Effector CD8-positive, alpha-beta T cell (primary cell): ENCODE measurements at places on chromosomes 7 and 10.

GRCh38 chr7:113805976-113806375, 112.8 kb downstream of the PPP1R3A start:
- no peak for DNase-seq

DNA sequence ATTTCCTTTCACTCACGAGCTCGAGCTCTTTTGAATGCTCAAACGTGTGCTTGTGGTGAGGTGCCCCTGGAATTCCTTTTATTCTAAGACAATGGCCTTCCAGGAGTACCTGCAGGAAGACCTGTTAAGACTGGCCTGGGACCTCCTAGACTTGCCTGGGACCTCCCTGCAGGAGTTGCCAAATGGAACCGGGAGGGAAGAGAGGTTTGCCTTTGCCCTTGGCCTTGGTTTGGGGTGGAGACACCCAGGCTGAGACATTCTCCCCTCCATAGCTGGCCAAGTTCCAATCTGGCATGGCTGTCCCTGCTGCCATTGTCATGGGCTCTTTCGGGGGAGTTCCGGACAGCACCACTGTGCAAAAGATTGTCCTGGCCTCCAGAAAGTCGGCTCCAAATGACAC, 39.7 kb downstream of the DNAJB12 start:
- DNase-seq = no peak

DNA sequence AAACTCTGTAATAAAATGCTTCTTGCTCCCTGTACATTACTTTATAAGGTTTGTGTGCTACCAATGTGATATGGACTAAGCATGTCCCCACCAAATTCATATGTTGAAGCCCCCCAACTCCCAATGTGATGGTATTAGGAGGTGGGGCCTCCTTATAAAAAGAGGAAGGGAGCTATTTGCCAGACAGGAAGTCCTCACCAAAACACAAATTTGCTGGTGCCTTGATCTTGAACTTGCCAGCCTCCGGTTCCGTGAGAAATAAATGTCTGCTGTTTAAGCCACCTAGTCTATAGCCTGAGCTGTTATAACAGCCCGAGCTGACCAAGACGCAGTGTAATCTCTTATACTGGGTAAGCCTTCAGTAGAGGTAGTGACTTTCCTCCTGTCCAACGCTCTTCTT, 114.5 kb downstream of the INHBA start:
- no peak for DNase-seq

DNA sequence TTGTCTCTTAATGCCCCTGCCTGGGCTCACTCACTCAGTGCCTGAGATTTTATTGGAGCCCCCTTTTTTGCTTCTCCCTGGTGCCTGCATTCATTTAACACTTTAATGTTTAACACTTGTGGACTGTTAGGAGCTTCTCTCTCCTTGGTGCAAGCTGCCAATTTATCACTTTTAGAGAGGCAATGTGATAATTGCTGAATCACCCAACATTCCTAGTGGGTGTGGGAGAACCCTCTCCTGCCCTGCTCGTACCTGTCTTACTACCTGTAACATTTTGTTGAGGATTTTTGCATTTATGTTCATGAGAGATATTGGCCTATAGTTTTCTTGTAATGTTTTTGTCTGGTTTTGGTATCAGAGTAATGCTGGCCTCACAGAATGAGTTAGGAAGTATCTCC, 13.2 kb downstream of the STAM start:
- DNase-seq = no peak

- DNase-seq = no peak
Measured at GRCh38 chr10:130986846-130987245, 324.7 kb downstream of the TCERG1L start.

DNA sequence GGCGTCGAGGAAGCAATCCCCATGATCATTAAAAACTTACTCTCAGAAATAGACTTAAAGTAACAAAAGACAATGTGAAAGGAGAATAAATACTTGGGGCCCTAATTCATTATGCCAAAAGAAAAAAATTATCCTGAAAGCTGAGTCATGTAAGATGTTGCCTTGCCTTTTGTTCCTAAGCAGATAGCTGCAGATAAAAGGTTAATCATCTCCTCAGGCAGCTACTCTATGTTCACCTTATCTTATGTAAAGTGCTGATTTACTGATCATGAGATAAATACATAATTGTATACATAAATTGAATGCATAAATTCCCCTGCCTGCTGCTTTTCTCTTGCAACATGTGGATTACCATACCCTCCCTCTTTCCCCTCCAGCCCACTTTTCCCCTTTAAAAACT, 28.1 kb upstream of the CREB3L2 start:
- DNase-seq = no peak

- no peak for DNase-seq
Measured at GRCh38 chr7:65931685-65932084, 50.3 kb downstream of the GUSB start.

GRCh38 chr10:27474741-27475140, 29.4 kb upstream of the RAB18 start:
- no peak for DNase-seq

- DNase-seq = no peak
Measured at GRCh38 chr10:122310311-122311050, 39.4 kb downstream of the BTBD16 start.
